ENCODE measurements at places on chromosomes 11 and 22.

DNA sequence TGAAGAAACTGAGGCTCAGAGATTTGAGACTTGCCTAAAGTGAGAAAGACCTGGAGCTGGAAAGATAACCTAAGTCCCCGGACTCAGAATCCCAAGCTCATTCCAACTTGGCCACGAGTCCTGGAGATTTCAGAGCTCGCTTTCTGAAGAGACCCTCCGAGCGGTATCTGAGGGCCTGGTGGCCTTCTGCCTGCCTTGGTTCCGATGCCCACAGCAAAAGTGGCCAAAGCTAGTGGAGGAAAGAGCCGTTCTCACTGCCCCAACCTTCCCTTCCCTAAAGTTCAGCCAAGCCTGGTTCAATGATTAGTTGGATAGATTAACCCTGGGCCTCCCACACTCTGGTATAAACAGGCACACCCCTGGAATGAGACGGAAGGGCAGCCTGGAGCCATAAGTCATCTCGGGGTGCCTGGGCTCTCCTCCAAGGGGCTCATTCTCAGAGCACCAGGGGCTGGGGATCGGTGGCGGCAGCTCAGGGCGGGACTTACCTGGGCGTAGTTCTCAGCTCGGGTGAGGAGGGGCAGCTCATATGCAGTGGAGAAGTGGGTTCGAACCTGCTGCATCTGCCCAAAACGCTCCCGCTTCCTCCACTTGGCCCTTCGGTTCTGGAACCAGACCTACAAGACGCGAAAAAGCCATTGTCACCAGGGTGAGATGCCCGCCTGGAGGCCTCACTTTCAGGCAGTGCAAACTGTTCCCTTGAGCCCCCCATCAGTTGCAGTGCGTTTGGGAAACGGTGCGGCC, 42.8 kb downstream of the ALX4 start:
- no peak for DNase-seq

DNA sequence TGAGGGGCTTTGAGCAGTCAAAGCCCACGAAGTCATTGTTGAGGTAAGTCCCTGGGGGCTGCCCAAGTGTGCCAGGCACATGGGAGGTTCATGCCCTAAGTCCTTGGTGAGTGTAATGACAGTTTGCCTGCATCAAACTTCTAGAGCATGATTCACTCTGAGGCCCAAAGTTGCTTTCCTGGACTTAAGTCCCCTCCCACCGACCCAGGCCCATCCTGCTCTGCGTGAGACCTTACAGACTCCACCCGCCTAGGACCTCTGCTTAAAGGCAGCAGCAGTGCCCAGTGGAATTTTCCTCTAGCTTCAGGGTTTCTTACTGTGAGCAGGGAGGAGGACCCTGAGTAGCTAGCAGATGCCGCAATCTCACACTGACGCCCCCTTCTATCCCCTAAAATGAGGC, 5.7 kb upstream of the PVALB start:
- DNase-seq, result peak; percentile 9

DNA sequence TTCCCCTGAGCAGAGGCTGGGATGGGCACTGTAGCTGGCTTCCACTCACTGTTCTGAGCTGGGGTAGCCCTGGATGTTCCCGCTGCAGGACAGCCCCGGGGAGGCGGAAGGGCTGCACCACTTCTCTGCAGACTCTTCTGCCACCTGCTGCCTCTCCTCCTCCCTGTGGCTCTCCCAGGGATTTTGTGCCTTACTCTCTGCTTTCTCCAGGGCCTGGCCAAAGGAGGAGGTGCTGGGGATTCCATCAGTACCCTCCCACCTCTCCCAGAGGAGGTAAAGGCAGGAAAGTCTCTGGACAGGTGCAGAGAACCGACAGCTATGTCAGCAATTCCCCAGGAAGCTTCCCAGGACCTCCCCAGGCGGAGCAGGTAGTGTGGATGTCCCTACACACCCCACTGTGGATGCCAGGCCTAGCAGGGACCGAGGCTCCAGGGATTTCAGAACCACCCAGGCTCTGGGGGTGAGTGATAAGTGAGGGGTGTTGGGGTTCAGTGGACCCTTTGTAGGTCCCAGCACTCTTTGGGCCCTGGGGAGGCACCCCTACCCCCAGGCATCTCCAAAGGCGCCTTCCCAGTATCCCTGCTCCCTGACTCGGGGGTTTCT, 11.3 kb downstream of the DUSP8 start:
- no peak for DNase-seq

DNA sequence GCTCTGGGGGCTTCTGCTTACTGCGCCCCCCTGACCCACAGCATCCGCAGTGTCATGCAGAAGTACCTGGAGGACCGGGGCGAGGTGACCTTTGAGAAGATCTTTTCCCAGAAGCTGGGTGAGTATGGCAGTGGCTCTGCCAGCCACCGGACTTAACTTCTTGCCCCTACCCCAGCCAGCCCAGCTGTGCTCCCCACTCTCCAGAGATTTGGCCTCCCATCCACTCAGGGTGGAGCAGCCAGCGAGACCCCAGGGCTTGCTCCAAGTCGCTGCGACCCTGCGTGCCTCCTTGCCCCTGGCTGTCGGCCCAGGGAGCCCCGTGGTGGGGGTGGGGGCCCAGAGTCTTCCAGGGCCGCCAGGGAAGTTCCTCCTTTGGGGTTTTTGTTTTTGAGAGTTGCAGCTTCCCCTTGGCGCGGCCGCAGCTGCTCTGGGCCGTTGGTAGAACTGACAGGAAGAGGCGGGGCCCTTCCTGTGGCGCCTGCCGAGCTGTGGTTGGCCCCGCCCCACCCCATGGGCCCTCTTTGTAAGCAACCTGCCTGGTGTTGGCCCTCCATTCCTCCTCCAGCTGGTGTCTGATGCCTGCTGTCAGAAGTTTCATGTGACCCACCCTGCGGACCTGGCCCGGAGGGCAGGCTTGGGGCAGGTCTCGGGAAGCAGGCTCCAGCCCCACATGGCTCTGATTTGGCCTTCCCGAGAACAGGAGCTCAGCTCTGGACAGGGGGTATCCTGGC, 11.1 kb downstream of the GRK2 start:
- DNase-seq, result peak; percentile 100

- no peak for DNase-seq
Observed at GRCh38 chr11:69287968-69288882, 5.7 kb upstream of the MYEOV start.

DNA sequence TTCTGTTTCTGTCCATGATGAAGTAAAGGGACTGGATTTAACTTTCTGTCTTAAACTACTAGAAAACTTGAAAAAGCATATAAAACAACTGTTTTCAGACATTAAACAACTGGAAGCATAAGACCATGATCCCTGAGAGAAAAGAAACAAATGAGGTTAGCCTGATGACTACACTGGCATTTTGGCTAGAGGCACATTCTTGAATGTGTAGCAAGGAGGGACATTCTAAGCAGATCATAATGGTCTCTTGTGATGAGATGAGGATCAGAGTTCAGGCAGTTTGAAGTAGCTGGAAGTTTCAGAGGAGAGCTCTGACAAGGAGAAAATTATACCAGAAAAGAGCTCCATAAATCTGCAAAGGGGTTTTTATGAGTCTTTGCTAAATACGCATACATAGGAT, 75.4 kb downstream of the AASDHPPT start:
- DNase-seq, result no peak

GRCh38 chr22:47089796-47090460, 327.5 kb downstream of the TBC1D22A start:
- no peak for DNase-seq

GRCh38 chr22:29621761-29622526, 18.5 kb downstream of the NF2 start:
- no peak for DNase-seq

DNA sequence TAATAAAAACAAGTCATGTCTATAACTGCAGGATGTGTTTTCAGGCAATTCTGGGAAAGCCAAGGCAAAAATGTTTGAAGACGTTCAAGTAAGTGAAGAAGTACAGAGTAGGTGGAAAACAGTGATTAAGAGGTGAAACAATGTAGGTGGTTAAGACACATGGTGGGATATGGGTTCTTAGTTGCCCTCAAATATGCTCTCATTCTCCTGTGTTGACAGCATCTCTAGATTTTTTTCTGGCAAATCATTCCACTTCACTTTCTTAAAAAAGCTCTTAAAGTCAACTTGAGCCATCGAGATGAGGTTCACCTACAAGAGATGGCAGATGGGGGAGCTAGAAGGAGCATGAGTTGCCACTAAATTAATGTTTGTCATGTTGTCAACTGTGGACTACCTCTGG, 1041.0 kb upstream of the CNTN5 start:
- DNase-seq, result no peak

All from NB4 (cell line).